CD4-positive, alpha-beta T cell (primary cell): ENCODE measurements at places on chromosomes 4 and X.
A peak's percentile ranks its signal among the peaks of the same experiment; 100 is the strongest.

DNA sequence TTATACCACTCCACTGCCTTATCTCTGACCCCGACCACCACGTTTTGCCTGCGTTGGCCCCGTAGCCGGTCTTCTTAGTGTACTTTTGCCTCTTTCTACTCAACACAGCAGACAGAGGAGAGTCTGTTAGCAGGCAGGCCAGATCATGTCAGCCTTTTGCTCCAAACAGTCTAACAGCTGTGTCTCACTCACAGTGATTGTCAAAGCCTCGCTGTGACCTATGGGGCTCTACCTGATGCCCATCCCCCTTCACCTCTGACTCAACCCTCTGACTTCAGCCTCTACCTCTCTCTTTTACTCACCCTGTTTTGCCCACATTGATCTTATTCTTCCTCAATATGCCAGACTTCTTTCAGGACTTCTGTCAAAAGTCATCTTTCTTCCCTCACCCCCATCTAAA, 127.1 kb downstream of the TRIML1 start:
- H3K4me3 ChIP-seq: no peak overlapping the region
- no peak overlapping the region for H3K27ac ChIP-seq
- no peaks in the 10 kb centered on the region for H3K4me1 ChIP-seq
- H3K27me3 ChIP-seq: no peaks in the 10 kb centered on the region
- no peaks in the 10 kb centered on the region for H3K36me3 ChIP-seq

DNA sequence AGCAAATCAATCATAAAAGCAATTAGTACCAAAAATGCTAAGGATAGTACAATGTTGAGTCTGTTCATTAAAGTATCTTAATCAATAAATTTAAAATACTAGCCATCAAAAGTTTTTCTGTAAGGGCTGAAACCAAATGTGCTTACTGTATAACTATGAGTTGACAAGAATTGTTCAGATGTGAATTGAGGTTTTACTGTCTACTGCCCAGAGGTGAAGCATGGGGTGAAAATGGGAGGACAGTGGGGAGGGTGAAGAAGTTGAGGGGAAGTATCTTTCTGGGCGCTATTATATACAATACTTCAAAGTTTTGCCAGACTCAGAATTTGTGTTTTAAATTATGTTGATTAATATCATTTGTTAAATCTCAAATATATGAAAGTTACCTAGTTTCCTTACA, 4.1 kb upstream of the PPBP start:
- H3K4me1 ChIP-seq: no peaks in the 10 kb centered on the region
- no peak overlapping the region for H3K27ac ChIP-seq
- DNase-seq: no peak
- H3K36me3 ChIP-seq: no peaks in the 10 kb centered on the region
- H3K4me3 ChIP-seq: no peak overlapping the region

GRCh38 chrX:147917700-147918695, 6.3 kb downstream of the FMR1 start:
- H3K27ac ChIP-seq: peak overlapping the region; percentile 73
- peaks cover 13% of the 10 kb centered on the region for H3K4me1 ChIP-seq
- no peaks in the 10 kb centered on the region for H3K27me3 ChIP-seq
- DNase-seq: no peak
- H3K4me3 ChIP-seq: no peak overlapping the region

DNA sequence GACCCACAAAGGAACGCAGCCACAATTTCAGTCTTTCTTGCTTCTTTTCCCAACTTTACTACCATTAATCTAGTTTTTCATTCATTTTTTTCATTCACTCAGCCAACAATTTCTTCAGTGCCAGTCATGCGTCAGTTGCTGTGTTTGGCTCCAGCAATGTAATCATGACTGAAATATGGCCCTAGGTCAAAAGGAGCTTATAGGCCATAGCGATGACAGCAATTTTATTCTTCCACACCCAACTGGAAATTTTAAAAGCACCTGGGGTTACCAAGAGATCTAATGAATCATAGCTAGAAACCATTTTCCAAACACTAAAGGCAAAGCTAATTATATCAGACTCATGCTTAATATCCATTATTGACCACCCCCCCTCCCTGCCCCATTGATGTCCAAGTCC, 29.8 kb upstream of the C1QTNF7 start:
- H3K4me1 ChIP-seq: peaks cover 26% of the 10 kb centered on the region
- H3K4me3 ChIP-seq: no peak overlapping the region
- no peaks in the 10 kb centered on the region for H3K36me3 ChIP-seq
- no peaks in the 10 kb centered on the region for H3K27me3 ChIP-seq

GRCh38 chr4:183141997-183142396, 42.9 kb downstream of the WWC2 start:
- H3K4me3 ChIP-seq: no peak overlapping the region
- no peak overlapping the region for H3K27ac ChIP-seq
- no peaks in the 10 kb centered on the region for H3K36me3 ChIP-seq
- DNase-seq: no peak
- H3K27me3 ChIP-seq: no peaks in the 10 kb centered on the region
- H3K4me1 ChIP-seq: peaks cover 2% of the 10 kb centered on the region
